Cortex of kidney (tissue), 1 donor: ENCODE measurements at places on chromosomes 6 and 20.

- DNase-seq, result no peak
Observed at GRCh38 chr6:90412538-90413369, 116.1 kb upstream of the BACH2 start.

DNA sequence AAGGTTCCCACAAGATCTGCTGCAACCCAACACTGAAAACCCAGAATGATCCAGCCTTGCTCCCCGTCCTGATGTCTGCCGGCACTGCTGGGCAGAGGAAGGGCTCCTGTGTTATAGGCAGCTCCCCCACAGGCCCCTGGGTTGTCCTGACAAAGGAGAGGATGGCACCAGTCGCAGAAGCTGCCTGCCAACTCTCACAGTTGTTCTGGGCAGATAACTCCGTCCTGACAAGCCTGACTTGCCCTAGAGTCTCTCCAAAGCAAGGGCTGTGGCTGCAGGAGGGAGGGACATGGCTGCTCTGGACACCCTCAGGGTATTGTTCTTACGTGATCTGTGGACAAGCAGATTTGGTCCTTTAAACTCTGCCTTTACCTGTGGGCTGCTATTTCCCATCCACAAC is 243.8 kb downstream of the CDH26 start:
- no peak for DNase-seq

GRCh38 chr20:23227274-23227673 is 123.3 kb upstream of the NXT1 start:
- DNase-seq, result no peak

DNA sequence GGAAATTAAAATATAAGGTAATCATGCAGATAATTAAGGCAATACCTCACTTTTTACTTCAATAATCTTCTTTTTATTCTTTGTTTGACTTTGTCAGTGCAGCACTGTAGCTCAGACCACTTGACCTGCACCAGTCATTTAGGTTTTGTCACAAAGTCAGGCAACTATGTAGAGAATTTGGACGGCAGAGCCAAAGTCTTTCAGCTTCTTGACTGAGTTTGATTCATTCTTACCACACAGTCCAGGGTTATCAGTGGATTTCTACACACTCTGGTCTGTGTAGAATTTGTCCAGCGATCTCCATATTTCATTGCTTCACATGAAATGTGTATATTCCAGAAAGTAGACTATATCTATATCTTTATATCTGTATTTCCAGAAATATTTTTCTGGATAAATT is 107.3 kb downstream of the TFAP2B start:
- DNase-seq, result no peak

DNA sequence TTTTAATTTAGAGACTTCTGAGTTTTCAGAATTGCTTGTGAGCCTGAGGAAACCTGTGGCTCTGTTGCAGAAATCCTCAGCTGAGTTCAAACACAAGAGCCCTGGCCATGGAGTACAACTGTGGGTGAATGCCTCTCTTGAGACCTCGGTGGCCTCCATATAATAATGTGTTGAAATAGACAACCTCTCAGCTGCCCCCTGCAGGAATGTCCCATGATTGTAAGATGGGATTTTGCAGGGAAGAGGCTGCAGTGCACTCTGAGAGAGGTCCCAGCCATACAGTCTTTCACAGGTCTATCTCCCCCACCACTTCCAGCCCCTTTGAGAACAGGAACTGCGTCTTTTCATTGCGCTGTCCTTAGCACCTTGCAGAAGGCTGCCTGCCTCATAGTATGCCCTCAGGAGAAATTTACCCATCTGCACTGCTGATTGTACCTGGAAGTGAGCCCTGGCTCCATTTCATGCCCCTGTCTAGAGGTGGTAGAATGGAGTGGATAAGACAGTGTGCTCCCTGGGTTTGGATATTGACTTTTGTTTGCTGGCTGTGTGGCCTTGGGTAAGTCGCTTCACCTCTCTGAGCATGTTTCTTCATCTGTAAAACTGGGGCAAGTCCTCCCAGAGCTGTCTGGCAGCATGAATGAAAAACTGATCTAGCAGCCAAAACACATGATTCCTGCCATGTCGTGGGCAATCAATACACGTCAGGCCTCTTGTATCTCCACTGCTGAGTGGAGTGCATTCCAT is 16.8 kb upstream of the CDH22 start:
- DNase-seq, result no peak

DNA sequence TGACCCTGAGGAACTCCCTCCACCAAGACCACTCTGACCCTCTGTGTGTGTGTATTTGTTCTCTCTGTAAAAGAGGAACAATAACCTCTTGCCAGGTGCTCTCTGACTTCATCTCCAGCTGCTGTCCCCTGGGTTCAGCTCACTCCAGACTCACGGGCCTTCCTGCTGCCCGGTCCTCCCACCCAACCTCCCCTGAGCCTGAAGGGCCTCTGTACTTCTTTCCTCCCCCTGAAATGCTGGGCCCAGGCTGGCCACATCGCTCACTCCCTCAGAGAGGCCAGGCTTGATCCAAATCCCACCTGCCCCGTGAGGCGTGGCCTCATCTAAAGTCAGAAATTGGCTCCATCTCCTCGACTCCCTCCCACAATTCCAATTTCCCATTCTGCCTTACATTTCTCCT is 202.4 kb downstream of the PRKN start:
- DNase-seq, result no peak

GRCh38 chr20:41783423-41784208 is 165.4 kb upstream of the CHD6 start:
- no peak for DNase-seq

DNA sequence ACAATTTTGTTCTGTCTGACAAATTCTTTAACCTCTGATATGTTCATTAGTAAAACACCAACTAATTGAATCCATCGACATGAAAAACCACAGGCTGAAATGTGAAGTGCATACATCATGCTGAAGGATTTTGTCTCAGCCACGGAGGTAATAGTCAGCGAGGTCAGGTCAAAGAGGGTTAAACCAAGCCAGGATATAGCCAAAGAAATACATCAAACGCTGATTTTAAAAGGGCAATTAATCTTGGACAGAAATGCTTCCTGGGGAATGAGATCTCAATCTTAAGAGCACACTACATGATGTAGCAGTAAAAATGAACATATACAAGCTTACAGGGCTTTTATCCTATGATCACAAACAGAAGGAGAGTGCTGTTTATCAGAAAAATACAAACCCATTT is 106.7 kb downstream of the PRDM1 start:
- no peak for DNase-seq

- DNase-seq, result no peak
Observed at GRCh38 chr6:143867236-143867635, 3.0 kb downstream of the ZC2HC1B start.
